Psoas muscle (tissue), 8 donors: ENCODE measurements at places on chromosomes 4 and X. TPM values are rescaled to one million over a fixed set of nuclear protein-coding genes. Genes with fewer than 3 reads are reported as not detected.

- no peak for DNase-seq
These were observed 55.8 kb downstream of the EMCN start for GRCh38 chr4:100461807-100462605.

KLHL4 gene
- total RNA-seq, result 1.1 TPM

- no peak for DNase-seq
These were observed 2.5 kb downstream of the CCNI start for GRCh38 chr4:77073106-77073809.

DNA sequence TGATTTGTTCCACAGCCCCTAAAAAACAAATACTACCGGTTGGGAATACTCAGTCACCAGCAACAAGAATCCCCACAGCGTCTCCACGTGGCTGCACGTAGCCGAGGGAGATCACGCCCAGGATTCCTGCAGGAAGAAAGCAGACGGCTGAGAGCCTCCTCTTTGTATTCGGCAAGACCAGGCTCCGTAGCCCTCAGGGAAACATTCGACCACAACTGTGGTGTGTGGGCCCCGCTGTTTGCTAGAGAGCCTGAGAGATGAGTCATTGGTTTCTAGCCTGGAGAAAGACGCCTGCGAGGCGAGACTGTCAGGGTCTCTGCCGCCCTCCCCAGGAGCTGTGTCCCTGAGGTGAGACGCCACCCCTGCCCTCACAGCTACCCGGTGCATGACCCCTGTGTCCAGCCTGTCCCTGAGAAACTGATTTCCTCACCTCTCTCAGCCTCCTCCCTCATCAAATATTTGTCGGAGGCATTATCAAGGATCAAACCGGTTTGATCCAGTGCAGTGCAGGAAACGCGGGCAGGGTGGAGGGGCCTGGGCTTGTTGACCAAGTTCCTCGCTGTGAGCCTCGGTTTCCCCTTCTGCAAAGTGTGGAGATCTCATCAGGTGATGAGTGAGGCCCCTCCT, 4.7 kb upstream of the S100P start:
- no peak for DNase-seq

- peak; percentile 58 for DNase-seq
These were observed 226.0 kb downstream of the RASL11B start for GRCh38 chr4:53088152-53088551.

DNA sequence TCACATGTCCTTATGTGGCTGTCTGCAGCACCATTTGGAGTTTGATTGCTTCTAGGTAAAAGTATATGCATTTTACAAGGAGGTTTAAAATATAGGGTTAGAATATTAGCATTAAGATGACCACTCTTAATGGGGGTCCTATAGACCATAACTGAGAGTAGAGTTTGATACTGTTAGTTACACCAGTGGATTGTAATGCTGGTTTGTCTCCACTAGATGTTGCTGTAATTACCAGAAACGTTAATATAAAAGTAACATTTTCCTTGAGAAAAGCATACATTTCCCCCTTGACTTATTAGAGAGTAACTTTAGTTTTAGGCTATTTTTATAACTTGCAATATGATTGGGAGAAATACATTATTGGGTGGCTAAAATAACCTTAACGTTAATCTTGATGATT, 93.0 kb downstream of the ZXDA start:
- DNase-seq, result no peak

SPANXC gene
- not detected for total RNA-seq

DNA sequence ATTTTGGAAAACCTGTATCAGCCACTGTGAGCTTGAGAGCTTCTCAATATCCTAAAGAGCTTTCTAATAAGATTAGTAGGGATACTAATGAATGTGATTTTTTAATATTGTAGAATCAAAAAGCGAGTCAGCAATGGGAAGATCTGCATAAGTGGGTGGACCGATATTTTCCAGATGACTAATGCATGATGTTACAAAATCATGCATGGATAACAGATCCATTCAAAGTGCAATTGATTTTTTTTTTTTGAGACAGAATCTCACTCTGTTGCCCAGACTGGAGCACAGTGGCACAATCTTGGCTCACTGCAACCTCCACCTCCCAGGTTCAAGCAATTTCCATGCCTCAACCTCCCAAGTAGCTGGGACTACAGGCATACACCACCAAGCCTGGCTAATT, 7.3 kb upstream of the CLDN2 start:
- DNase-seq, result no peak

DNA sequence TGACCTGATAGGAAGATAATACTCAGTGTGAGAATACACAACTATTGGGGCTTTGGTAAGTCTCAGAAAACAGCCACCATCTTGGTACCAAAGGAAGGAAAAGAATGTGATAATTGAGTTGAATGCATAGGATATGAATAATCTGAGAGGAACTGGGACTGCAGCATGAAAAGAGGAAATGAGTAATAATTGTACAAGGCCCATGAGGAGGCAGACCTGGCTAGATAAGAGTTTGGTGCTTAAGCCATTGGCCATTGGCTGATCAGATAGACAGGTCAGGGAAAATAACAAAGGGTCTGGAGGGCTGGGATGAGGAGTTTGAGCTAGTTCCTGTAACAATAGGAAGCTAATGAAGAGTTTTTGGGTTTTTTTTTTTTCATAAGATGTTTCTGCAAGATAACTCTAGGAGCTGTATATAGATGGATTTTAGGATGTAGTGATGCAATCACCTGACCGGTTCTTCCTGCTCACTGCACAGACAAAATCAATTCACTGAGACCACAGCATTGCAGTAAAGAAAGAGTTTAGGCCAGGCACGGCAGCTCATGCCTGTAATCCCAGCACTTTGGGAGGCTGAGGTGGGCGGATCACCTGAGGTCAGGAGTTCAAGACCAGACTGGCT, 5.3 kb upstream of the TRMT2B start:
- DNase-seq, result no peak

DNA sequence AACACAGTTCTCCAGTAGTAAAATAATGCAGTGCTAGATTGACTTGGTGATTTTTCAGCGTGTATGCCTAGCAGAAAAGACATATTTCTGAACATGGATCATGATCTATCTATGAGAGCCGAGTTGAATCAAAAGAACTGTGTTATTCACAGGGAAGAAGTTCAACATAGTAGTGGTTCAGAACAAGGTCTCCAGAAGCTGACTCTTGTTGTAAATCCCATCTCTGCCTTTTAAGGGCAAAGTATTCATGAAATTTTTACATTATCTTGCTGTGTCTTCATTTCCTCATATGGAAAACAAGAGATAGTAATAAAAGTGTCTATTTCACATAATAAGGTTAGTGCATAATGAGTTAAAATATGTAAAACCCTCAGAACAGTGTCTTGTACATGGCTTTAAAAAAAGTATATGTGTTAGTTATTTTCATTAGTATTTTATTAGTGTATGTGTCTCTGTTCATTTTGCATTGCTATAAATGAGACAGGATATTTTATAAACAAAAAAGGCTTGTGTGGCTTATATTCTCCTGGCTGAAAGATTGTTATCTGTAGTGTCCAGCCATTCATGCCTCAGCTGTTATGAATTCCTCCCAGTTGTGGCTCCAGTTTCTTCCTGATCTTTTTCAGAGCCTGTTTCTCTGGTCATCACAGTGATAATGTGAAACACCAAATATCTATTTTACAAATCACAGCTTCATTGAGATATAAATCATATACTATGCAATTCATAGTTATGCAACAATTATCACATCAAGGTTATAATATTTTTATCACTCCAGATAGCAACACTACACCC, 1351.2 kb downstream of the STIM2 start:
- DNase-seq, result no peak

SCRG1 gene
- total RNA-seq, result 0.19 TPM

GRCh38 chr4:22238742-22239141, 277.1 kb downstream of the ADGRA3 start:
- DNase-seq, result no peak

PRIMPOL gene
- 5.7 TPM for total RNA-seq

DNA sequence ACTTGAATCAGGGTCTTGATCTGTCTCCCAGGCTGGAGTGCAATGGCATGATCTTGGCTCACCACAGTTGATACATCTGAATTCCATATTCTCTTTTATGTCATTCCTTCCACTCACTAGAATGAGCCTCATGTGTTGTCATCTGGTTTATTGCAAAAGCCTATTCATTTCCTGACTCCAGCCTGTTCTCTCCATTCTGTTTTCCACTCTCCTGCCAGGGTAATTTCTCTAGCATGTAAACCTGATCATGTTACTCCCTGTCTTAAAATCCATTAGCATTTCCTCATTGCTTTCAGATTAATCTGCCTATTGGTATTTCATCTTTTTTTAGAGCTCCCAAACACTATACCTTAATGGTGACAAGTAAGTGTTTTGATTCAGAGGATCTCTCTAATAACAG, 4.3 kb upstream of the DDX60L start:
- no peak for DNase-seq

- DNase-seq, result no peak
These were observed 21.2 kb upstream of the FAM156A start for GRCh38 chrX:52979568-52979967.

- DNase-seq, result no peak
These were observed 118.2 kb downstream of the GRID2 start for GRCh38 chr4:92421920-92422319.
